Activated gamma-delta T cell treated with Interleukin-2 at 50 U/mL for 16 hours (primary cell): ENCODE measurements at places on chromosomes 6 and 20.

DNA sequence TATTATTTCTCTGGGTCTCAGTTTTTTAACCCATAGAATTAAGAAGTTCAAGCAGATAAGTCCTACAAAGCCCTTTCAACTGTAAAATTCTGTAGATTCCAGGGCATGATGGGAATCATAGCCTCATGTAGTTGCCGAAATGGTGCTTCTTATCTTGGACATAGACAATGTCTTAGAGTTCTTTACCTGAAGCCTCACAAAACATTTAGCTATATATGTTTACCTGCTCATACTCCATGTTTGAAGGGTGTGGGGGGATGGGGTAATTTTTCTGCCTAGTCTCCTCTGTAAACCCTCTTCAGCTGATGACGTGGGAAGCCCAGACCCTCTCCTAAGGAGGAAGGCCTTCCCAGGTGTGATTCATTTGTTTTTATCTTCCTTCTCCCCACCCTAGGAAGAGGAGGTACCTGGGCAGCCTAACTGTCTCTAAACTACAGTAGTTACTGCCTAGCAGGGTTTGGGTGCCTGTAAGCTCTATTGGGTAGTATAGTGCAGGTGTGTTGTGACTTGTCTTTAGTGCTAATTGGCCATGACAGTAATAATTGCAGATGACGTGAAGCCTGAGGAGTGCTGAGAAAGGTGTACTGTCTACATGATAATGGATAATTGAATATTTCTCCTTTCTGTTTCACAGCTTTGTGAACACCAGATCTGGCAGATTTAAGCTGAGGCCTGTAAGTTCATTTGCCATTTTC is 230.8 kb downstream of the TFAP2B start:
- no peak for DNase-seq

- DNase-seq = no peak
Observed at GRCh38 chr6:27098956-27099355, 148.5 kb upstream of the PRSS16 start.

DNA sequence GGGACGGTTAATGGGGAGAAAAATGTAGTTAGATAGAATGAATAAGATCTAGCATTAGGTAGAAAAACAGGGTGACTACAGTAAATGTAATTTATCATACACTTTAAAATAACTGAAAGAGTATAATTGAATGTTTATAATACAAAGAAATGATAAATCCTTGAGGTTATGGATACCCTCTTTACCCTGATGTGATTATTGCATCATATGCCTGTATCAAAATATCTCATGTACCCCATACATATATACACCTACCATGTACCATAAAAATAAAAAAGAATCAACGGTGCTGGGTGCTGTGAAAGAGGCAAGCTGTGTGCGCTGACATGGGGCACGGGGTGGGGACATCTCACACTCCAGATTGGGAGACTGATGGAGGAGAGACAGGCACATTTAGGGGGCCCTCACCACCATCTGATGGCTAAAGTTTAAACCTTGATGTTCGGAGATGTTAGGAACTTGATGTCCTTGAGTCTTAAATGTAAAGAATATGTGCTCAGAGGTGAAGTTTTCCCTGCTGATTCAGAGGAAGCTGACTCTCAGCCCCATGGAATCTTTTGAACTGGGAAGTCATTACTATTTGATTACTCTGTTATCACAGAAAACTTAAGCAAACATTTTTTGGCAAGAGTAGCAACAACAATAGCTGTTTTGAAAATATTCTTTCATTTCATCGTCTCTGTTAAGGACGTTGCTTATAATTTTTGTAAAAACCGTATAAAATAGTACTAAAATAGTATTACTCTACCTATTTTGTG is 26.4 kb upstream of the RFPL4B start:
- DNase-seq = no peak

DNA sequence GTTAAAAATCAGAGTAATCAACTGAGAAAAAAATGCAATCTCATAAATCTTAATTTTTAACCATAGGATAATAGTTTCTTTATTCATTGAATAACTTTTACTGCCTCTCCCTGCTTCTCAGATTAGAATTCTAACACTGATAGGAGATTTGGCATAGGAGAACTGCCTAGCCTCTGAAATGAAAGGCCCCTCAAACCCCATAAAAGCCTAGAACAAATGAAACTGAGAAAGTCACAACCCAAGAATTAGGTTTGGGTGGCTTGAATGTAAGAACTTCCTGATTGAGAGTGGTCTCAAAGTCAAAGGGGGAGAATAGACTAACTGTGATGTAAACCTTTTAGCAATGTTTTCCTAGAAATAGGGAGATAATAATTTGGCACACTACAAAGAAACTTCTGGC is 52.2 kb downstream of the SAMD5 start:
- no peak for DNase-seq

DNA sequence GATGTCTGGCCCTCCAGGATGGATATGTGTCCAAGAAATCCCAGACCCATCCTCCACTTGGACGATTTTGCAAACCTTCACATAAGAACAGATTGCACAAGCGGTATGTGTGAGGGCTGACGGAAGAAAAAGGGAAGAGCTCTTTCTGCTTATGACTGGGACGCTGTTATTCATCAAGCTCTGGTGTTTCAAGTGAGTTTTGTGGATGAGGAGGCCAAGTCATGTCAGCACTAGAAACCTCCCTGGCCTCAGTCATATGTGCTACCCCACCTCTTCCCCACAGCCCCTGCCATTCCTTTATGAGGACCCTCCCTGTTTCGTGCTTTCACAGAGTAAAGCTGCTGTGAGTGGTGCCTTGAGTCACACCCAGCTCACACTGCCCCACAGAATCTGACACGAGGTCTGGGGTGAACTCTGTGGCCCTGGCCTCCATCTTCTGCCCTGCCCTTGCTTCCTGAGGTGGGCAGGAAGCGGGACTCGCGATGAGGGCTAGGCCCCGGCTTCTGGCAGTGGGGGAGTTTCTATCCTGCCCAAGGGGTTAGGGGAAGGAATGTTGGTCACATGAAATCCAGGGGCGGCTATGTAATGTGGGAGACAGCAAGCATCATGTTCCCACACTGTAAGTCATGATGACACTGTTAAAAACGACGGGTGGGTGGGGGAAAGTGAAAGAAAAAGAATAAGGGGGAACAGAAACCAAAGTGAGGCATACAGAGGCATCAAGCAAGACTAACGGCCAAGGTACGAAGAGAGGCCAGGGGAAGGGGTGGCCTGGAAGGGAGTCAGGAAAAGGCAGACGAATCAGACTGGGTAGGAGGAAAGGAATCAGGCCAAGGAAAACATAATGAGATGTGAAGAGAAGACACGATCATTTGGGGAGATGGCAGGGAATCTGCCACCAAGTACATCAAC is 78.1 kb downstream of the PRDM1 start:
- no peak for DNase-seq

- no peak for DNase-seq
Observed at GRCh38 chr6:28764761-28765282, 159.0 kb downstream of the TRIM27 start.

DNA sequence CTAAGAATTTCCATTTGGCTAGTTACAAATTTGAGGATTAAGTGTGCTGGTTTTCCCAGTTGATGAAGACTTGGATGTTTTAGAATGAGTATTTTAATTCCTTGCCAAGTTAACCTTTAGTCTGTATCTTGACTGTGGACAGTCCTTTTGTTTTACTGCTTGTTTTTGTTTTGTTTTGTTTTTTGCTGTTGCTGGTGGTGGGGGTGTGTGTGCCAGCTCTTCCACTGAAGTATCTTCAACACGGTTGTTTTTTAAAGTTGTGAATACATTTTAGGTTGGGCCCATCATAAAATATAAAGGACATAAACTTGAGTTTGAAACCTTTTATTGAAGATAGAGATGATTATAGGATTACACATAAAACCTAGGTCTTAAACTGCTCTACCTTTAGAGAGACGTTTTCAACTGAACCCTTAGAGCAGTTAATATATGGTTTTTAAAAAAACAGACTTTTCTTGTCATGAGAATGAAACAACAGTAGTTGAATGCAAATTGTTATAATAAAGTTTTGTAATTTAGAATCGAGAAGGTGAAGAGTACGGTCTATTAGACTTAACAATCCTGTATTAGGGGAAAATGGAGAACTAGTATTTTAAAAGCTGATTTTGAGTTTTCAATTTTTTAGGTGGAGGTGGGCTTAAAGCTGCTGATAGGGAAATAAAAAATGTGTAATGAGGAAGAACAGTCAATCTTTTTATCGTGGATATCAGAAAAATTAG is 4.0 kb downstream of the QKI start:
- no peak for DNase-seq

DNA sequence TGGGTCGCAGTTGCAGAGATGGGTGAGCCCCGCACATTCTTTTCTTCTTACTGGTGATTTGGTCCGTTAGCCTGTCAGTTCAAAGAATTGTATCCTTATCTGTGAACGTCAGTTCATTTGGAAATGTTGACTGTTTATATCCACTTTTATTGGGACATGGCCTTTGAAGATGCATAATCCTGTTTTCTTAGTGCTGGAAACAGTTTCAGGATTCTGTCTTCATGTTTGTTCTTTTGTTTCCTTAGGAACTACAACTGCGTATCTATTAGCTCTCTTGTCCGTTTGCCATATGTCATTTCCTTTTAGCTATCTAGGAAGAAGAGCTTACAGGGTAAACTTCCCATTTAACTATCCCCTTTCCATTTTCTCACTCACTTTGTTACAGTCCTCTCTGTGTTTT is 35.0 kb upstream of the TULP1 start:
- DNase-seq = no peak

DNA sequence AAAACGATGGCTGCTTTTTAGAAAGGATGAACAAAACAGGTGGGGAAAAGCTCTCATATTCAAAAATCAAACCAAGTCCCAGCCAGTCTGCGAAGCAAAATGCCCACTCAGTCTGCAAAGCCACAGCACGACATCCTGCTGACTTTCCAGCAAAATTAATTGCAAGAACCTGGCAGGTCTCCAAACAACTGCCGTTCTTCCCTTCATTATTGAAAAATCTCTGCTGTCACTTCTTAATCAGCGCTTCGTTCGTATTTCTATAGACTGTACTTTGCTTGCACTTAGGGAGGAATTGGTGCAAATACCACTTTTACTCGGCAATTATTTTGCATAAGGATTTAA is 222.4 kb downstream of the CBLN4 start:
- no peak for DNase-seq

- DNase-seq = no peak
Observed at GRCh38 chr6:54491431-54491830, 183.2 kb downstream of the TINAG start.

DNA sequence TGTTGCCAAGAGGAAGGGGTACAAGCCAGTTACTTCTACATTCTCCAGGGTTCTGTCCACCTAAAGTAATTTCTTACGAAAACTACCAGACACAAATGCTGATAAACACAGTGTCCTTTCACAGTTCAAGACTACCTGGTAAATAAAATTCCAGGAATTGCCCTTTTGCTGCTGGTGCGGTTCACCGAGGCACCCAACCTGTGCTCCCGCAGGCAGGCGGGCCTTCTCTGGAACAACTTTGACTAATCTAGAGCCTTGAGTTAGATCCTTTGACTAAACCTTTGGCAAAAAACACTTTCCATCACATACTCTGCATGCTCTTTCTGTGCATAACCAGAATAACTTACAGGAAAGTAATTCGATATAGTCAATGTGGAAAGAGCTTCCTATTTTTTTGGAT is 107.0 kb downstream of the HUS1B start:
- no peak for DNase-seq

DNA sequence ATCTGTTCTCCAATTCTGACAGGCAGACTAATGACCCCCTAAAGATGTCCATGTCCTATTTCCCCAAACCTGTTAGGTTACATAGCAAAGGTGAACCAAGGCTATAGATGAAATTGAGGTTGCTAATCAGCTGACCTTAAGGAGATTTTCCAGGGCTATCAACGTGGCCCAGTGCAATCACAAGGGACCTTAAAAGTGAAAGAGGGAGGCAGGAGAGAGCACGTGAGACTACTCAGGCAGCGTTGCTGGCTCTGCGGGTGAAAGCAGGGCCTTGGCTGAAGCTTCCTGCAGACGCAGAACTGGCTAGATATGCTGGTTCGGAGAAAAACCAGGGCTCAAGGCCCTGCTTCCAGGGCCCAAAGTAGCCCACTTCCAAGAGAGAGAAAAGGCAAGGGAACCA is 78.7 kb downstream of the NCOA7 start:
- DNase-seq = no peak

- no peak for DNase-seq
Observed at GRCh38 chr6:56927538-56928453, 27.1 kb upstream of the BEND6 start.

DNA sequence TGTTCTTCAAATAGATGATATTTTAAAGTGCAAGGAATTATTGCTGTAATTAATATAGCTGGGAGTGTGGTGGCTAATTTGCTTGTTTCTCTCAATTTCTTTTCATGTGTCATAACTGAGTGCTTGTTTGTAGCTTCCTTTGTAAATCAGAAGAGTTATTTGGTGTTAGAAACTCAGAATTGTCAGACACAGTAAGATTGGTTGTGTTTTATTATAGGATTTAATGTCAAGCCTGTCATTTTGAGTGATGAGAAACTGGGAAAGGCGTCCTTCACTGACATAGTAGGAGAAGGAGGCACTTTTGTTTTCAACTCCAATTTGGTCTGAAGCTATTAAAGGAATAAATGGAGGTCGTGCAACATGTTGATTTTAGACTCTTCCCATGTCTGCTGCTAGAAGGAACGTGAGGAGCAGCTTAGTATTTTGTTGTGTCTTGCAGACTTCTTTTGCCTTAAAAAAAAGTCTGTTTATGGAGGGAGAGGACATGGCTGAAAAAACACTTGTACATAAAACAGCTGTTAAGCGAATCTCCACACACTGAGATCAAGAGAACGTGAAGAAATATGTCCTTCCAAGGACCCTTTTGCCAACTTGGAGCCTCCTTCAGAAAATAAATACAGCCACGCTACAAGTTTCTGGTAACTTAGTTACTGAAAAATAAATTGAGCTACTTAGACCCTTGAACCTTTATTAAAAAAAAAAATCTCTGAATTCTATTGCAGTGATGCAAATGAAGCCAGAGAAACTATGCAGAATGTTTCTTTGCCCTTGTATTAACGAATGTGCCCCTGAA is 59.5 kb downstream of the BMP6 start:
- DNase-seq = no peak

- no peak for DNase-seq
Observed at GRCh38 chr6:119043783-119044182, 34.7 kb downstream of the FAM184A start.

DNA sequence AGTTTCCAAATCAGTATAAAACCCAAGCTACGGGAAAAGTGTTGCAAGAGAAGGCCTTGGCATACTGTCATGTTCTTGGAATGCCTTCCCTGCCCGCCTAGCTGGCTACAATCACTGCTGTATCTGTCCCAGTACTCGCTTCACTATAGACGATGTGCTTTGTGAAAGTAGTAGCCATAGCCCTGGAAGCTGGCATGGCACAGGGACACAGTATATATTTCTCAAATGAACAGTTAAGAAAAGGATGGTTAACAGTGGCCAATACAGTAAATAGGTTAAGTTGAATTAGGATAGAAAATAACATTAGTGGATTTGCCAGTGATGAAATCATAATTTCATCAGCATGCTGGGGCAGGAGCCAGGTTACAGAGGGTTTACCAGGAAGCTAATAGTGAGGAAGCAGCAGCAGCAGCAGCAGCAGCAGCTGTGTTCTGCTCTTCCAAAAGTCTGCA is 499.3 kb downstream of the CDKAL1 start:
- DNase-seq = no peak
